ENCODE measurements at places on chromosomes 5 and 9.

- DNase-seq: no peak
Observed at GRCh38 chr5:19547640-19548039, 440.4 kb downstream of the CDH18 start.

DNA sequence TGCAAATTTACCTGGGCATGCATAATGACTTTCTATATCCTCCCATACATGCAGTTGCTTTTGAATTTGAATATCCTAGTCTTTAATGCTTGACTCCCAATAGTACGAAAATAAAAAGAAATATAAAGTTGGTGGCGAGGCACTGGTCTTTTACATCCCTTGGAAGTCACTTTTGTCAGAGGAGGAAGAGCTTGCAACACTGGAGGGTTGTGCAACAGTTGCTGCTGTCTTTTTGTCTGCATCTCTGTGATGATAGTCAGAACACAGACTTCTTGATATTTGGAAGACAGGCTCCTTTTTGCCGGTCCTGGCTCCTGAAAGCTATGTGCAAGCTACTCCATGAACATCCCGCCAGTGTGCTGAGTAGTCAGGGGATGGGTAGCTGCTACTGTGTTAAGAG, 16.8 kb upstream of the SGCD start:
- DNase-seq: no peak

DNA sequence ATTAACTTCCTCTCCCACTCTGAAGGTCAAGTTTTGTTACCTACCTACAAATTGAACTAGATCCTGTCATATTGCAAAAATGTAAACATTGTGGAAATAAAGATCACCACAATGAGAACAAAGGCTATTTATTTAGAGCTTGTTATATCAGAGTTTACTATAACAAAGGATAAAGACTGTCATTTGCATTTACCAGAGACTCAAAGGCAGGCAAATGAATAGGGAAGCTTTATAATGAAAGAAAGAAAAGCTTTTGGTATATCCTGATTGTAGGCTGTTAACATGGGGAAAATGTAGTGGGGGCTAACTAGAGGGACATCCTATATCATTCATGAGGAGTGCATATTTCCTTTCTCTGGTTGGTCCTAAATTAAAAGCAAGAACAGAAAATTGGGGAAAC, 403.5 kb upstream of the TYRP1 start:
- DNase-seq: no peak

DNA sequence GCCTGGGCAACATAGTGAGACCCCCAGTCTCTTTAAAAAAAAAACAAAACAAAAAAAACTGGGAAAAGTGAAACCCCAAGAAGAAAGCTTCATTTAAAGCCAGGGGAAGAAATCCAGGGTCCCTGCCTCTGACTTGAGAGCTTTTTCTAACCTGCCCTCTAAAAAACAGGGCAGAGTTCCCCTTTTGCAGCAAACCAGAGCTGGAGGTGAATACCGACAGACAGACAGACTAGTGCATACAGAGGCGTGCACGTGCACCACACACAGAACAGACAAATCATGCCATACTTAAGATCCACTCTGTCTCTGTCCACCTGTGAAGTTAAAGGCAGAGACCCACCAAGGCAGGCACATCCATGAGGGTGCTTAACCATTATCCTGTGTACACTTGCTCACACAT, 11.7 kb upstream of the AQP3 start:
- no peak for DNase-seq

DNA sequence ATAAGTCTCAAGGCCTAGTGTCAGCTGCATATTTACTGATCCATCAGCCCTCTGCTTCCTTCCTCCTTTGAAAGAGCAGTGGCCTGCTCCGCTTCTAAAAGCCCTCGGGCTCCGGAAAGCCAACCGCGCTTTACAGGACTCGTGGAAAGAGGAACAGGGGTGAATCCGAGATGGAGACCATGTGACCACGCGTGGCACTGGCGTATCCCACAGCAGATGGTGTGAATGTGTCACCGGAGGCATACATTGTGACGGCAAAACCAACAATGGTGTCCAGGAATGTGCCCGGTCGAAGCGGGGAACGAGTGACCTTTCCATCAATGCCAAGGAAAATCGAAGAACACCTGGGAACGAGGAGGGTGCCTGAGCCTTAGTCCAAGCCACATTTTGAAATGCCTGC, 484.6 kb downstream of the SPATA31A7 start:
- DNase-seq: no peak

DNA sequence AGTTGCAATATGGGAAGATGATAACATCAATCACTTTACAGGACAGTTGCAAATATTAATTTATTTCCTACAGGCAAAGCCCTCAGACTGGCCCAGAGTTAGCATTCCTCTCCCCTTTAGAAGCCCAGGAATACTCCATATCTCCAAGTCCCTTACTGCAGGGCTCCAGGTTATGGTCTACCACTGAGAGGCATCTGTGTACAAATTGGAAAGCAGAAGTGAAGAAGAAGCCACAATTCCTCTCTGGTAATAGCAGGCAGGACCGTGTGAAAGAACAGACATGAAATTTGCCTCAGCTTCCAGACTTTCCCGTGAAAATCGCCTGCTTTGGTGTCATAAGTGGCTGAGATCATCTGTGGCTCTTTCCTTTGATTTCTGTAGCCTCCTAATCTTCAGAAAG, 289.6 kb downstream of the GLIS3 start:
- no peak for DNase-seq

GRCh38 chr5:38258319-38259061, at the start of gene EGFLAM:
Gene EGFLAM, plus strand, starts transcription at chr5:38258559. Its CDS starts 196 bp downstream, at chr5:38258755.
- DNase-seq: no peak

DNA sequence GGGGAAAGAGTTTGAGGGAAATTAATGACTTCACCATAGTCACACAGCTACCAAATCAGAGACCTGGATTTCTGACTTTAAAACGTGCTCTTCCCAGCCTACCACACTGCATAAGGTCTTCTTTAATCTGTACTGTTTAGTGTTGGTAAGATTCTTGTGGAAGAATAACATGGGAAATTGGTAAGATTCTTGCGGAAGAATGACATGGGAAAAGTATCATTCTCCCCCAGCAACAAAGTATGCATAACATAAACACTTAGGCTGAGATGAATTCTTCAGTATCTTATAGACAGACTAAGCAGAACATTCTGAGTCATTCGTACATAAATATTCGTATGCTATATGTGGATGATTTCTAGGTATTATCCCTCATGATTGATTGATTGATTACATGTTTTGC, 170.4 kb downstream of the FOCAD start:
- DNase-seq: no peak

- no peak for DNase-seq
Observed at GRCh38 chr9:93979721-93980120, 24.6 kb upstream of the BARX1 start.

DNA sequence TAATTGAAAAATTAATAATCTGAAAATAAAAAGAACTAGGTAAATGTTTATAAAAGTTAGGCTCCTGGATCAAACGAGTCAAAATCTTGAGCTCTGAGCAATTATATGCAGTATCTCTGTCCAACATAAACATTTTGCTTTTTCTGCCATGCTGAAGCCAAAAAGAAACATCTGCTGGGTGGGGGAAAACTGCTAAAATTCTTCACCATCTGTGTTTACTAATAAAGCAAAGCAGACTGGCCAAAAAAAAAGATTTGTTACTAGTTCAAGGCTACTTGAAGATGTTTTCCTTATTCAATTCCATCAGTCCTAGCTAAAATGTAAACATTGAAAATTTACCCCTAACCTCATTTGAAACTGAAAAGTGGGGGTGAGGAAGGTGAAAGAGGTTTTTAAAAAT, 29.7 kb downstream of the GTF3C4 start:
- DNase-seq: no peak

- no peak for DNase-seq
Observed at GRCh38 chr5:98463676-98464075, 309.8 kb upstream of the RGMB start.

GRCh38 chr9:37904445-37905130, 661 bp upstream of the SLC25A51 start:
- DNase-seq: no peak

DNA sequence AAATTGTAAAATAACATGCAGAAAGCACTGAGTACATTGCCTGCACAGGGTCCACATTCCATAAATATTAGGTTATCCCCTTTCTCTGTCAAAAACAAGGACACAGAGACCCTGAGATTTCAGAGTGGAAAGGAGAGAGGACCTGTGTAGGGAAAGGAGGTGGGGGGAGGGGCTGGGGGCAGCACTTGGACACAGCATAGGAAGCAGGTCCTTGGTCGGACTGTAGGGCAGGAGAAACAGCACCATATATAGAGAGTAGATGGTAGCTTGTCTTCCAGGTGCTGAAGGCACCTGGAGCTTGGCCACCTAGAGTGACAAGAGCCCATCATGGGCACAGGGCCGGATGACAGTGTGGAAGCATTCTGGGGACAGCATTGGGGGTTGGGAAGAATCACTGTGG, 2.4 kb downstream of the TPM2 start:
- no peak for DNase-seq

GRCh38 chr9:137191245-137191644, 2.8 kb downstream of the SSNA1 start:
- no peak for DNase-seq

DNA sequence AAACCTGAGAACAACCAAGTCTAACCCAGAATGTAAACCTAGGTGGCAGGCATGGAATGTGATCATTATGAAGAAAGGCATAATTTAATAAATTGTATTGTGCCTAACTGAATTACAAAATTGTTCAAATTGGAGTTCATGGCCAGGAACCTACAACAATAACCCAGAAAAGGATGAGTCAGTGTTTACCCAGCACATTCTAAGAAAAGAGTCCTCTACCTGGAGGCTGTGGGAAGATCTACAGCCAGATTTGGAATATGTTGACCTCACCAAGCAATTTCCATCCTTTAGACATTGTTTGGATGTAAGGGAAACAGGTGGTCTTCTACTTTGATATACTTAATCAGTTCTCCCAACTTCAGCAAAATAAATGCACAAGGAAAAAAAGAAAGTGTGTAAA, 152.2 kb downstream of the TMEM161B start:
- DNase-seq: no peak

DNA sequence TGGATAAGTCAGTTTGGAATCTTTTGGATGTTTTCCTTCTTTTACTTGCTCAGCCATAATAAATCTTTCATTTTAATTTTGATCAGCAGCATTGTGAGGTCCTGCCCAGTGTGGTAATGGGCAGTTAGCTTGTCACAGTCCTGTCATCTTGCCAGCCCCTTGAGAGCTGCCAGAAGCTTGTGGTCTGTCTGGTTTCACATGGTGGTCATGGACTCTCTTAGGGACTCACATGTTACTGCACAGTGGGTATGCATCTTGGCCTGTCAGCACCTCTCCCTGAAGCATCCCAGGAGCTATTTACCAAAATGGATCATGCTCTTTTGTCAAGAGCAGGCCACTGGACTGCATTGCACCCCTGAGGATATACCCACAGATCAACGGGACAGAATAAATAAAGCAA, 60.3 kb downstream of the DAPK1 start:
- DNase-seq: no peak

GRCh38 chr5:146959360-146959759, 80.8 kb upstream of the PPP2R2B start:
- DNase-seq: no peak

GRCh38 chr5:127562252-127562651, 44.8 kb downstream of the PRRC1 start:
- no peak for DNase-seq
